ENCODE measurements at places on chromosomes 12 and 14. TPM values are rescaled to one million over a fixed set of nuclear protein-coding genes. Genes with fewer than 3 reads are reported as not detected.

GRCh38 chr12:108484431-108484830 lies 30.6 kb upstream of the FICD start:
- H3K4me1 ChIP-seq: no peaks in the 10 kb centered on the region
- H3K4me3 ChIP-seq: no peak overlapping the region
- no peak overlapping the region for H3K27ac ChIP-seq
- no peak for DNase-seq

DNA sequence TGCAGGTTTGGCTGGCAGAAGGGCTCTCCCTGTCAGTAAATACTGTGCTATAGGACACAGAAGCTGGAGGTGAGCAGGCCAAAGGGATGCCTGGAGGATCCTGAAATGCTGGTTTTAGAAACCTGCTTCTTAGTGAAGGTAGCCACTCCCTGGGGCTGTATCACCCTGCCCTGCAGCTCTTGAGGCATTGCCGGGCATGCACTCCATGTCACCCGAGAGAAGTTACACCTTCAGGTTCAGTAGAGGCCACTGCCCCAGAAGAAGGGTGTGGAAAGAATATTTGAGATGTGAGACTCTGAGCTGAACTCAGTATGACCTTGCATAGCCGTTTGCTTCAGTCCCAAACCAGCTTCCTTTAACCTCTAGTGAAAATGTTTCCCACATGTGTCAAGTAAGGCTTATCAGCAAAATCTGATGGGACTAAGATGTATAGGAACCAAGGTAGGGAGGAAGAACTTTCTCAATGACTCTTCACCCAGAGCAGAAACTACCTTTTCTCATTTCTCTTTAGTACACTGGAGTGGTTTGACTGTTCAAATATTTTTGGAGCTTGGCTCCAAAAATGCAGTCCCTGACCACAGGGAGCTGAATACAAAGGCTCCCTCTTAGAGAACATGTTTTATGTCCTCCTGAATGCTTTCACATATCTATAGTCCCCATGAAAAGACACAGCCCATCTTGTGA lies 164.5 kb upstream of the DYRK2 start:
- H3K4me1 ChIP-seq: peaks cover 9% of the 10 kb centered on the region
- H3K27me3 ChIP-seq: no peaks in the 10 kb centered on the region
- H3K27ac ChIP-seq: no peak overlapping the region
- DNase-seq: no peak
- no peak overlapping the region for H3K4me3 ChIP-seq

POTEM gene
- not detected for total RNA-seq

RBP5 gene
- not detected for total RNA-seq
